Large intestine (tissue), 12 donors: ENCODE measurements at places on chromosomes 5 and 9. TPM values are rescaled to one million over a fixed set of nuclear protein-coding genes. Genes with fewer than 3 reads are reported as not detected.
A peak's percentile ranks its signal among the peaks of the same experiment; 100 is the strongest.

GRCh38 chr5:113333411-113333810, 101.4 kb downstream of the TSSK1B start:
- no peak for DNase-seq

- DNase-seq = peak; percentile 45
Measured at GRCh38 chr9:120713257-120714087, 798 bp downstream of the MEGF9 start.

- DNase-seq = no peak
Measured at GRCh38 chr5:12246036-12246435, 341.8 kb upstream of the CTNND2 start.

- DNase-seq = no peak
Measured at GRCh38 chr9:129989362-129989708, 53.7 kb downstream of the FNBP1 start.

DNA sequence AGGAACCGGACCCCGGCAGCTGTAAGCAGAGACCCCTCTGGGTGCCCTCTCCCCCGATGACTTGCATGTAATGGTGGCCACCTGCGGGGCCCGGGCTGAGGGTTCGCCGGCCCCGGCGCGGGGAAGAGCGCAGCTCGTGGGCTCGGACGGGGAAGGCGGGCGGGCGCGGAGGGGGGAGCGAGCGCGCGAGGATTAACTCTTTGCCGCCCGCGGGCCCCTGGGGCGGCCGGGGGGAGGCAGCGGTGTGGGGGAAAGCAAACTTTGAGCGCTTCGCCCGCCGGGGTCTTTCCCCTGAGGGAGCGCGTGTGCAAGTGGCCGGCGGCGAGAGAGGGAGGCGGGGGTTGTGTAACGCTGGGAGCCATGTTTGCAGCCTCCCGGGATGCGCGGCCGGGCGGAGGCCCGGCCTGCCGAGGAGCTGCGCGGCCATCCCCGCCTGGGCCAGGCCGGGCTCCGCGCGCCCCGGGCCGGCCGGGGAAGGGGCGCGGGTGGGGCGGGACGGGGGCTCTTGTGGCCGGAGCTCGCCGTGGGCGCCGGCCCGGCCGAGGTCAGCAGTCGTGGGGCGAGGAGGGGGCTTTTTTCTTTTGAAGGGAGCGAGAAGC, 547 bp downstream of the ANP32B start:
- peak; percentile 84 for DNase-seq

GRCh38 chr5:140324617-140325241, 21.7 kb downstream of the HBEGF start:
- DNase-seq = no peak

DNA sequence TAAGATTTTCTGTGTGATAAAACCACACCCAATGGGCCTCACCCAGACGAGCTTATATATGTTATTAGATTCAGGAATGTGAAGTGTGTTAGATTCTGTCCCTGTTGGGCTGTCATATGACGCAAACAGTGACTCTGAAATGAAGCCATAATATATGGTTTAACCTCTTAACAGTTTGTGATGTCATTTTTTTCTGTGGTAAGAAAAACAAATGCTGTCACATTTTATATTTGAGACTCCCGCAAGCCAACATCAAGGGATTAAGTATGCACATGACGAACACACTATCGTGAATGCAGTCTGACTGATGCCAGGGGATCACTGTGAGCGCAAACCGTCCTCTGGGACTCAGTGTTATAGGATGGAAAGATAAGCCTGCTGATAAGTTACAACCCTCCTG, 321.7 kb downstream of the SH3GL2 start:
- DNase-seq = no peak

DNA sequence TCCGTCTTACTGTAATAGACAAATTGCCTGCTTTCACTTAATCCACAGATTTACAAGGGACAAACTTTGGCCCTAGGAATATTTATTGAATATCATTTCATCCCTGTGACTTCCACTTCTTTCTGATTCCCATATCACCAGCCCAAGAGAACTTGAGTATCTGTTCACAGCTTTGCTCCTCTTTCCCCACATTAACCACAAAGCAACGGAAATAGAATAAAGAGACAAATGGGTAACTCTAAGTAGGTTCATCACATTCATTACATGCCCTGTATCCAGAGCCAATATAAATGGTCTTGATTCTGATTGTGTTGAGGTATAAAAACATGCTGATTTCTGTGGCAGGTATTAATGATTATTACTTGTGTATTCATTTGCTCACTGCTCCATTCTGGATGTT, 41.9 kb downstream of the TMEM252 start:
- no peak for DNase-seq

- no peak for DNase-seq
Measured at GRCh38 chr5:133945568-133945967, 22.9 kb downstream of the C5orf15 start.

DNA sequence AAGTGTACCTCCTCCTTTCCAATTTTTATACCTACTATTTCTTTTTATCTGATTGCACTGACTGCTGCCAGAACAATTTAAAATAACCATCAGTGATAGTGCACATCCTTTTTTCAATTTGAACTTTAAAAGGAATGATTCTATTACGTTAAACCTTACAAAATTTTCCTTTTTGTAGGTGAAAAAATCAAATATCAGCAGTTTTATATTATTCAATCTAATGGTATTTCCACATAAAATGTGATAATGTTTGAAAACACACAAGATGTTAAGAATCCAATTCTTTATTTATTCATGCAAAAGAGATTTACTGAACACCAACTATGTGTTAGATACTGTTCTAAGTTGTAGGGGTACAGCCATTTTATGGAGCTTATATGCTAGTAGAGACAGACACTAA, 105.7 kb downstream of the GDNF start:
- DNase-seq = no peak

DNA sequence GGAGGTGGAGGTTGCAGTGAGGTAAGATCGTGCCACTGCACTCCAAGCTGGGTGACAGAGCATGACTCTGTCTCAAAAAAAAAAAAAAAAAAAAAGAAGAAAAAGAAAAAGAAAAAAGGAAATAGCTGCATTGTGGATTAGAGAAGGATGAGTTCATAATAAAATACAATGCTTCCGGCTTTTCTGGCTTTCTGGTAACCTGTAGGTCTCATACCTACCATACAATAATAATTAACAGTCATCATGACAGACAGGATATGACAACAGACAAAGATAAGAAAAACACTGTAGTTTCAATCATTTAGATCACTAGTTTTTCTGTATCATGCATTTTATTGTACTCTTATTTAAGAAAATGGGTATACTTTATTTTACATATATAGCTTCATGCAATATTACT, 40.7 kb upstream of the TRPM3 start:
- no peak for DNase-seq

DNA sequence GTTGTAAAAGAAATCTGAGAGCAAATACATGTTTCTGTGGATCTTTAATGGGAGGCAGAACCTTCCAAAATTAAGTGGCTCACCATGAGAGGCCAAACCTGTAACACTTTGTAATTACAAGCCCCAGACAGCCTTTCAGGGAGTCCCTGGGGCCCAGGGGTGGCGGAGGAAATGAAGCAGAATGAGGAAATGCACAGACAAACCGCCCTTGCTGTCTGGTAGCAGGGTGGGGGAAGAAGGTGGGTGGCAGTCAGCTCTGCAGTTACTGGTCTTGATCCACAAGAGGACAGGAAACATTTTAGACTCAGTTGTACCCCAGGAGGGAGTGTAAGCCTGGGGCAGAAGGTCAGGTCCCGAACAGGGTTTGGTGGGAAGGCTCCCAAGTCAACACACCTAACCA, 6.5 kb downstream of the ARL14EPL start:
- no peak for DNase-seq

GRCh38 chr9:124000161-124000783, 11.3 kb upstream of the LHX2 start:
- no peak for DNase-seq

DNA sequence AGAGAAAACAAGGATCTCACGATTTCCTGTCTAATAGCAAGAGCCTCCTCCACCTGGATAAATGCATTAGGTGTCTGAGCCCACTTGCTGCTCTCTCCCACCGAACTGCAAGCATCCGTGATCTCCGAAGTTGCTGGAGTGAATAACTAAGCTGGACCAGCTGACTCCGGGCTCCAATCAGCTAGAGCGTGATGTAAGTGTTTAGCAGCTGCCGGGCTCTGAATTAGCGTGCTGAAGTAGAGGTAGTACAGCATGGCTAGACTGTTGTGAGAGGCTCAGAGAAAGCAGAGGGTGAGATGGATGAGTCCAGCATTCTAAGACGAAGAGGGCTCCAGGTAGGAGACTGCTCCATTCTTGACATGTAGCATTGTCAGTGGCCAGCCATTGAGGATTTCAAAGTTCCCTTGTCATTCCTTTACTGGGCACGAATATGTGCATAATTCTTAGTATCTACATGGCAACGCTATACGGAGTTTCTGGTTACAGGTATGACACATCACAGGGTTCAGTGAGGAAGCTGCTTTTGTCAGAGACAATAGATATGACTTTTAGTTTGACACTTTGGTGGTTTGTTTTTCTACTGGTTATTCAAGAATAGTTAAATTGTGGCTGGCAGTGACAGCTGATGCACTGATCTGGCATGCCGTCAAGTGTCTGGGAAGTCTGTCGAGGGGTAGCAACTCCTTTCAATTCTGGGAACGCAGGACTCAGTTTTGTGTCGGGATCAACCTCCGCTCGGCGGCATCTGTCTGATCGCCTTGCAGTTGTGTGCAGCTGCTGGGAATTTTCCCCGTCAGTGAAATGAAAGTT, 232.6 kb downstream of the MAST4 start:
- DNase-seq = peak; percentile 43

DNA sequence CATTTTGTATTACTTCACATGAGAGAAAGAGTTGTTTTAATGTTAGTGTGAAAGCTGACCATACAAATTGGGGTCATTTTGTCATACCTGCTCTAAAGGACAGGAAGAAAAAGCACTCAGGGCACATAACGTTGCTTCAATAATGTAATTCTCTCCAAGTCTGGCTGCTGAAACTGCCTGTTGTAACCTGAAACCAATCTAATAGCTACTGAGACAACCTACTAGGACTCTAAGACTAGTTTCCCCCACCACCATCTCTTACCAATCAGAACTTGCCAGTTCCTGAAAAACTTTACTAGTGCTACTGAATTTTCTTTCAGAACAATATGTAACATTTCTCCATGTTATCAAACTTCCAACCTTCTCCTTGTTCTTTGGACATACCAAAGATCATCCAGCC, 374.7 kb downstream of the PTPRD start:
- no peak for DNase-seq

DNA sequence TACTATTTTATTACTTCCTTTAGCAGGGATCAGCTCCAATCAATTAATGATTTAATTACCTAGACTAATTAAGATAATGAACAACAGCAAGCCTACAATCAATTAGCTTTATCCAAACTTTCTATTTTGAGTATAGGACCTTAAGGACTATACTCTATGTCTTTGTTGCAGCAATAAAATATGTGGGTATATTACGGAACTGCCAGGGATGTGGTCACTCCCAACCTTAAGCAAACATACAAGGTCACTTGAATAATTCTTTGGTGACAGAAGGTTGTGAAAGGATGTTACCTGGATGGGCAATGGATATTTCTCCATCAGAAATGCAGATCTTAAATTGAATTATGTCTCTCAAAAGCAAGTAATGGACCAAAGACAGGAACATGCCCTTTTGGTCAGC, 907.4 kb upstream of the DMAC1 start:
- no peak for DNase-seq

- peak; percentile 43 for DNase-seq
Measured at GRCh38 chr5:159331093-159331973, 1.0 kb upstream of the IL12B start.

GRCh38 chr5:170430866-170431437, 41.8 kb upstream of the KCNMB1 start:
- DNase-seq = no peak

DNA sequence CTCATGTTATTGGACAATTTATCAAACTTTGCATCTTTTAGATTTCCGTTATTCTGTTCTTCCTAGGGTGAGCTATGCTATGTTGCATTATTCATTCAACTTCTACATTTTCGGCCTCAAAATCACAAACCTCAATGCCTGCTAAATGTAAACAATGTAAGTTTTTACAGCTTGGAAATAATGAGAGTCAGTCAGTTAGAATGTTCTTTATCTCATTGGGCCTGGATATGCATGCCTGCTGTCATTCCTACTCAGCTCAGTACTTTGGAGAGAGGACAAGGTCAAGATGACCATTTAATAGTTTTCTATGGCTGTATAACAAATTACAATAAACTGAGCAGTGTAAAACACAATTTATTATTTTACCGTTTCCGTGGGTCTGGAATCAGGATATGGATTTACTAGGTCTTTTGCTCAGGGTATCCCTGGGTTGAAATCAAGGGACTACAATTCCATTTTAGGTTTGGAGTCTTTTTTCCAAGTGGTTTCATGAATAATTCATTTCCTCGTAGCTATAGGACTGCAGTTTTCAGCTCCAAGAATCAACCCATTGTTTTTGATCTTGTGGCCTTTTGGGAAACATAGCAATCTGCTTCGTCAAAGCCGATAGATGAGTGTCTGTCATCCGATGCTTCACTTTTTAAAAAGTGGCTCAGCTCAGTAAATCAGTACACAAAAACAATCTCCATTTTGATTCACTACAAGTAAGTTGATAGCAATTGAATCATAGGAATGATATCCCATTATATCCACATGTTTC, 1143.2 kb upstream of the CDH6 start:
- no peak for DNase-seq

- DNase-seq = no peak
Measured at GRCh38 chr9:31520301-31521085, 864.0 kb upstream of the ACO1 start.

GRCh38 chr5:172632346-172633092, 8.5 kb upstream of the NEURL1B start:
- no peak for DNase-seq

DNA sequence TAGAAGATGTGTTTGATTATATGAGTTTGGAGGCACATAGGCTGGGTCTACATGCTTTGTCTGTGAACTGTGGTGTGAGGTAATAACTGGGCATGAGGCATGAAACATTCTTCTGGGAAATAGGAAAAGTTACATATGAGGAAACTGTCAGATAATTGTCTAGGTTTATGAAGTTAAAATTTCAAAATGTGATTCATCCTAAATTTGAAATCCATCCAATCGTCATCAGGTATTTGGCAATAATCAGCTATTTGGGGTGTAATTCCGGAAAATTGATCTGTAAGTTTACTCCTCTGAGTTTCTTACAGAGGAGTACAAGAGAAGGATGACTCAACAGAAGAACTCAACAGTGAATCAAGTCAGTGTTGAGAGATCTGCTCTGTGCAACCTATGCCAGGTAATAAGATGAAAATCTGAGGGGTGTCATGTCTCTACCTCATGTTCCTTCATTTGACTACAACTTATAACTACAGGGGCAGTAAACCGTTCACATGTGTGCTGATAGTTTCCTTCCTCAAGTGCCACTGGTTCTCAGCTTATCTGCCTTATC, 1171.6 kb upstream of the CDH18 start:
- no peak for DNase-seq

The AFAP1L1 gene
- polyA plus RNA-seq = 9.6 TPM

The HRCT1 gene
- polyA plus RNA-seq = 1.6 TPM

The ARID3C gene
- 0.12 TPM for polyA plus RNA-seq

The PCDHA11 gene
- 1.3 TPM for polyA plus RNA-seq

The KIF24 gene
- polyA plus RNA-seq = 2.0 TPM

The MYORG gene
- 60.9 TPM for polyA plus RNA-seq

The RORB gene
- polyA plus RNA-seq = 0.16 TPM

The PDCD1LG2 gene
- polyA plus RNA-seq = 0.60 TPM

The MYMK gene
- polyA plus RNA-seq = 0.13 TPM
